ENCODE measurements at places on chromosomes 1 and 21.
A peak's percentile ranks its signal among the peaks of the same experiment; 100 is the strongest.

- DNase-seq = no peak
These were observed 17.9 kb upstream of the ABCG1 start for GRCh38 chr21:42200906-42201614.

- no peak for DNase-seq
These were observed 120.7 kb upstream of the SOD1 start for GRCh38 chr21:31538816-31539215.

- DNase-seq = no peak
These were observed 448.9 kb upstream of the ADGRL2 start for GRCh38 chr1:81351864-81352263.

- peak; percentile 61 for DNase-seq
These were observed 606 bp downstream of the DENND1B start for GRCh38 chr1:197774466-197775281.

- DNase-seq = peak; percentile 57
These were observed 553 bp upstream of the STMN1 start for GRCh38 chr1:25906644-25907300.

DNA sequence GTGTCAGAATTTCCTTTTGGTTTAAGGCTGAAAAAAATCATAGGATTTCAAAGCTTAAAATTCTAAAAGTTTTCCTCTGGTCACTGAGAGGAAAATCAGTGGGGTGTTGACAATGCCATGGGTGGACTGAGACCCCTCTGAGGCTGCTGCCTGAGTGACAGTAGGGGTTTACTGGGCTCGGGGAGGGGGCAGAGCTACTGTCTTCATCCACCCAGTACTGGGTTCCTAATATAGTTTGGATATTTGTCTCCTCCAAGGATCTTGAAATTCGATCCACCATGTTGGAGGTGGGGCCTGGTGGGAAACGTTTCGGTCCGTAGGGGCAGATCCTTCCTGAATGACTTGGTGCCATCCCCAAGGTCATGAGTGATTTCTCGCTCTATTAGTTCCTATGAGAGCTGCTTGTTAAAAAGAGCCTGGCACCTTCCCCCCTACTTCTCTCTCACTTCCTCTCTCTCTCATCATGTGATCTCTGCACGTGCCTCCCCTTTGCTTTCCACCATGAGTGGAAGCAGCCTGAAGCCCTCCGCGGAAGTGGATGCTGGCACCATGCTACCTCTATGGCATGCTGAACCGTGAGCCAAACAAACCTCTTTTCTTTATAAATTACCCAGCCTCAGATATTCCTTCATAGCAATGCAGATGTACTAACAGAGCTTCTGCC, 72.3 kb downstream of the MAP10 start:
- no peak for DNase-seq

- no peak for DNase-seq
These were observed 36.6 kb downstream of the DOP1B start for GRCh38 chr21:36193200-36193599.

GRCh38 chr1:177585302-177586220, 384.3 kb downstream of the SEC16B start:
- DNase-seq = no peak

DNA sequence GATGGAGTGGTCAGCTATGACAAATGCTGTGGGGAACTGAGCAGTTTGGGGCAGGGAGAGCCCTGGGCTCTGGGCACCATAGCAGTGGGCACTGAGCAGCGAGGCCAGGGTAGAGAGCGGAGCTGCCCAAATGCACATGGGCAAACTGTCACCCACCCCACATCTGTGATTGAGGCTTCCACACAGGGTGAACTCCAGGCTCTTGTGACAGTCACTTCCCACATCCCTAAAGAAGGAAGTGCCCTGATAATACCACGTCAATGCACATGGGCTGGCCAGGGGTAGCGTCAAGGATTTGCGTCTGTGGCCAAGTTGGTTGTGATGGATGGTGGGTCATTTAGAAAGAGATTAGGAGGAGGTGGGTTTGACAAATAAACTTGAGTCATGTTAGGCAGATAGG, 2.6 kb upstream of the GUCA2B start:
- DNase-seq = no peak

DNA sequence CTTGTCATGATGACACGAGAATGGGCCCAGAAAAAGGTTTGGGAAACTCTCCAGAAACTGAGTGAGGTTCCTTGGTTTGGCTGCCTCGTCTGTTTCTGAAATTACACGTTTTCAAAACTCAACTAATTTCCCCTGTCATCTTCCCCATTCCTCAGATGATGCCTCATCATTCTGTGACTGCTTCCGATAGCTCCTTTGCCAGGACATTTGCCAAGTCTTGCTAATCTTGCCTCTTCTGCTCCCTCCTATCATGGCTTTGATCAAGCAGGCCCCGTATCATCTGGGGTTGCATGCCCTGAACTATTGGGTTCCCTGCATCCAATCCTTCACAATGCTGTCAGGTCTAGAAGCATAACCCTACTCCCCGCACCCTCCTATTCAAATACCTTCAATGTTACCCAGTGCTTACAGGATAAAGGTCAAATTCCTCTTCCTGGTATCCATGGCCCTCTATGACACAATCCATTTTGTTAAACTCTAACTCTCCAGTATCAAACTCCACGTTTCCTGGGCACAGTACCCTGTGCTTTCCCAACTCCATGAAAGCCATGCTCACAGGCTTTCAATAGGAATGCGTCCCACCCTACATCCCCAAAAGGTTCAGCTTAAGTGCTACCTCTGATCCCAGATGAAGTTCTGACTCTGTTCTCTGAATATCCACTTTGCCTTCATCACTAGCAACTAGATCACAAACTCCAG, 22.2 kb upstream of the TMEM200B start:
- DNase-seq = no peak

GRCh38 chr1:87206044-87206831, 122.4 kb upstream of the LMO4 start:
- DNase-seq = no peak

- DNase-seq = no peak
These were observed 51.5 kb upstream of the EPS8L3 start for GRCh38 chr1:109814993-109815786.

DNA sequence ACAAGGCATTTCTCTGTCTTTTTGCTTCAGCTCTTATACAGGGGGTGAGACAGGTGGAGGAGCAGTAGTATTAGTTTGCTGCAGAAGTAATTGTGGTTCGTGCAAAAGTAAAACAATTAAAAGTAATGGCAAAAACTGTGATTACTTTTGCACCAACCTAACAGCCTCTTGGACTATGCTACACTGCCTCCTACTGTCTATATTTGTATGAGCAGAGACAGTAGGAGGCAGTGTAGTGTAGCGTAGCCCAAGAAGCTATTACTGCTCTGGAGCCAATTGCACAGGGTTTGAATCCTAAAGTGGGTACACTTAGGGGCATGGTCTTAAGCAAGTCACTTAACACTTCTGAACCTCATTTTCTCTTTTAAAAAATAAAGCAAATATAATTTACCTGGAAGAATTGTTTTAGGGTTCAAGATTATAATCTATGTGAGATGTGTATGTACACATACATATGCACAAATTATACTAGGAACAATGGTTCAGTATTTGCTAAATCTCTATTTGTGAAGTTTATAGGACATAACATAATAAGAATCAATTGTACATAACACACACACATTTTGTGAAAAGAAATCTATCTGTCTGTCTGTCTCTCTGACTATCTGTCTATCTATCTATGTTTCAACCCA, 103.8 kb downstream of the BRINP3 start:
- DNase-seq = no peak

GRCh38 chr1:205294934-205295333, 26.6 kb downstream of the NUAK2 start:
- DNase-seq = no peak

DNA sequence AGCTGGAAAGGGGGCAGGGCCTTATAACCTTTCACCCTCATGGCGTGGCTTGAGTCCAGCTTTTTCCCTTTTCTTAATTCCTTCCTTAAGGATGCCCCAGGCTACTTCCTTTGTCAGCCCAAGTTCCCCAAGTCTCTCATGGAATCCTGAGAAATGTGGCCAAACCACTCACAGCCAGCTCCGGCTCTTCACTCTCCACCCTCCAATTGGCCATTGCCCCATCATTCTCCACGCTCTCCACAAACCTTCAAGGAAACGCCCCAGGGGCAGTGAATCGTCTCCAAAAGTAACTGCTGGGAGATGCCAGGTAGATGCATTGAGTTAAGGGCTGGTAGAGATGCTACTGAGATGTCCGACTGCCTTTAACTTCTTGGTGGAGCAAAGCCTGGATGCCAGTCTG, 113.5 kb upstream of the CD34 start:
- DNase-seq = no peak

DNA sequence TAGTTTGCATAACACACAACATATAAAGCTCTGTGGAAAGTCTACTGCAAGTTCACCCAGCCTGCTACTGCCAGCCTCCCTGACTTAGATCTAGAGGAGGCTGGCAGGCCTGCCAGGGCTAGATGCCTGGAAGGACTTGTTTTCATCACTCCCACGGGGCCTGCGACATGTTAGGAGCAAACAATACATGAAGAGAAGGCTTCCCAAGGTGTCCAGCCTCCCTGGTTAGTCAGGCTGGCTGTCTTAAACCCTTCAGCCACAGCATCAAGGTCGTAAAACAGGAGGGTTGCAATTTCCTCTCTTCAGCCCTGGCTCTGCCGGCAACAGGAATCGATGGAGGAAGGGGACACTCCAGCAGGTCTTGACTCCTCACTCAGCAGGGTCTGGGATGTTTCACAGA, 104.5 kb downstream of the NGF start:
- no peak for DNase-seq

DNA sequence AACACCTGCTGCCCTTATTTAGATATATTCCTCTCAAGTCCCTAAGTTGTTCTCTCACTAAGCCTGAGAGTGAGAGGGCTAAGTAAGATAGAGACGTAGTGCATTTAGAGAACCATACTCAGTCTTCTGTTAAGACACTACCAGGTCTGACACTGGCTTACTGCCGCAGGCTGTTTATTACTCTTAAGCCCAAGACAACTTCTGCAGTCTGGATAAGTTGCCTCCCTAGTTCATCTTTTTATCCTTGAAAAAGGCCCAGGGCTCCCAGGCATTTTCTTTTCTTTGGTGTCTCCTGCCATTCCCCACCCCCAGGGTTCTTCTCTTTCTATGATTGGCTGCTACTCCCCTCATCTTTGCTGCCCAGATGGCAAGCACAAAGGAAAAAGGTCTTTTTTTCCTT, 38.7 kb downstream of the CACHD1 start:
- no peak for DNase-seq
